HFFc6 (cell line): ENCODE measurements at places on chromosomes 2 and 18.

DNA sequence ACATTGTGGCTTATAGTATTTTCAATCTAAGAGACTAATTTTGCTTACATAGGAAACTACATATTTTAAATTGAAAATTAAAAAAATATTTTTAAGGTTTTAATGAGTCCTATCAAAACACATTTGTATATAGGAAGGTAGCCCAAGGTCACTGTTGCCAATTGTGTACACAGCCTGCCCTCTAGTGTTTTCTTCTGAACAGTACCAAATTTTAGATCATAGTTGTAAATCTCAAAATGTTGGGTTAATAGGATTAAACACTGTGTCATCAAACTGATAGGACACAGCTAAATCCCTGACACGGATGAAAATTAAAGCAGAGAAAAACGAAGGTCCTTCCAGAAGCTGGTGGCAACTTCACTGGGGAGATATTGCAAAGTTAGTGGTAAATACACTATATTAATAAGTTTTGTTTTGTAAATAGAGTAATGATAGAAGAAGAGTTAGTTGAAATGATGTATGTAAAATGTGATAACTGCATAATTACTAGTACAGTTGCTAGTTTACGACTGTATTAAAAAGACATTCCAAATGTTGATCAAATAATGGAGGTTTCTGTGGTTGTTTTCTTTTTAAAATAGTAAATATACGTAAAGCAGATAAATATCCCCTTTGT is 19.7 kb downstream of the CLUL1 start:
- DNase-seq = peak; percentile 30

DNA sequence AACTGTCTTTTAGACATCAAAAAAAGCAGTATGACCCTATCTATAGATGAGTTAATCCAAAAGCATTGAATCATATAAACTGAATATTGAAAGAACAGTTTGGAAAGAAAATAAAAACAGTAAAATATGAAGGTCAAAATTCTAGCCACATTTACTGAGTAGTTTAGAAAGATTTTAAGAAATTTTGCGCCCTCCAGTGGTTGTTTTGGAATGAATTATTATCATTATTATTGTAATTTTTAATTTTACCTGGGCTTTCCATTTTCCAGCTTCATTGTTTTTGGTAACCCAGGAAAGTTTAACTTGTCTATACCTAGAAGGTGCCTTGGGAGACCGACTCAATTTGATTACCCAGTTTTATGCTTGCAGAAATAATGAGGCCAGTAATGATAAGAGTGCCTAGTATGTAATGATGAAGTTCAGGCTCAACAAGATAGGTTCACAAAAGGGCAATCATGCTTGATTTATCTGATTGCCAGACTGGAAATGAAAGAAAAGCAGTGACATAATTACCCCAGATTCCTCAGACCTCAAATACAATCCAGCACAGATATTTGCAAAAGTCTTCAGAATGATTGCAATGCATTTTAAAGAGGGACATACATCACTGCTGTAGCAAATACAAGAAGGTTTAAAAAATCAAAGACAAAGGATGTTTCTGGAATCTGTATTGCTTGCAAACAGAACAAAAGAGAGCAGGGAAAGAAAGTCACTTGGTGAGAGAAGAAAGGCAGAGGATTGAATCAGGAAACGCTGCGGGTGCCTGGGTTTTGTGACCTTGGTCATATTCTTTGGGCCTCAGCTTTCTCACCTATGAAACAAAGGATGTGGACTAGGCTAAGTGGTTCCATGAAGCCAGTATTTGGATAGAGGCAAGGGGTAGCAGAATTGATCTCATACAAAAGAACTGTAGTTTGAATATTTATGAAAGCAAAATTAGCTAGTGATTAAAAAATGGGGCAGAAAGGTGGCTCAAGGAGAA is 153.8 kb downstream of the MAP2 start:
- peak; percentile 13 for DNase-seq

DNA sequence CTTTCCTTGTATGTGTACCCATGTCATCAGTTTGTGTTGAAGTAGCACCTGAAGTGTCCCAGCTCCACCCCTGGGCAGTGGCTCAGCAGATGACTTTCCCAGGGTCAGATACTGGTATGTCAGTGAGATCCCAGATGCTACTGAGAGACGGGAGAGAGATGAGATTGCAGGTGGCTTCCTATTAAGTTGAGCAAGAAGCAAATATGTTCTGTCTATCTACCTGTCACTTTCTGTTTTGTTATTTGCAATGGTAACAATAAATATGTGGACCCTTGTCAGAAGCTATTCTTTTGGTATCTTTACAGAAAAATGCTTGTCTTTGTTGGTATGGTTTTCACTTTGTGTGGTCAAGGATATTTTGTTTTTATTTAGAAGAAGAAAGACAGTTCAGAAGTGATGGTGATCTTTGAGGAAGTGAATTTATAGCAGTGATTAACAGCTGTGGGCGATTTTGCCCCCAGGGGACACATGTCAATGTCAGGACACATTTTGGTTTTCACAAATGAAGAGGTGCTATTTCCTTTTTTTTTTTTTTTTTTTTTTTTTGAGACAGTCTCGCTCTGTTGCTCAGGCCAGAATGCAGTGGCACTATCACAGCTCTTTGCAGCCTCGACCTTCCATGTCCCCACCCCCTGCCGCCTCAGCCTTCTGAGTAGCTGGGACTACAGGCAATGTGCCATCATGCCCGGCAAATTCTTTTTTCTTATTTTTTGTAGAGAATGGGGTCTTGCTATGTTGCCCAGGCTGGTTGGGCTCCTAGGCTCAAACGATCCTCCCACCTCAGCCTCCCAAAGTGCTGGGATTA is 21.4 kb downstream of the MGAT5 start:
- DNase-seq = no peak

DNA sequence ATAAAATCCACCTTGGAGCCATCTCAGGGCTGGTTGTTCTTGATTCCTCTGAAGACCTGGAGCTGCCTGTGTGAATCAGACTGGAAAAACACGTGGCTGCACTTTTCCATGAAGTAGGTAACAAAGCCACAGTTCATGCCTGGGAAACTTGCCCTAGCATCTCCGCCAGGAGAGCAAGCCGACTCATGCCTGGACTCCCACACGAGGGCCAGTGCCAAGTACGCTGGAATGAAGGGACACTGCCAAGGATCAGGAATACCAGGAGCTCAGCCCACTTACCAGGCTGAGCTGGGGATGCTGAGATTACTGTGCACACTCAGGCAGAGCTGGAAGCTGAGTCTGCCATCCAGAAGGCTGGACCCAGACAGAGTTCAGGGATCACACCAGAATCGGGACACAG is 10.9 kb upstream of the FHL2 start:
- peak; percentile 81 for DNase-seq

DNA sequence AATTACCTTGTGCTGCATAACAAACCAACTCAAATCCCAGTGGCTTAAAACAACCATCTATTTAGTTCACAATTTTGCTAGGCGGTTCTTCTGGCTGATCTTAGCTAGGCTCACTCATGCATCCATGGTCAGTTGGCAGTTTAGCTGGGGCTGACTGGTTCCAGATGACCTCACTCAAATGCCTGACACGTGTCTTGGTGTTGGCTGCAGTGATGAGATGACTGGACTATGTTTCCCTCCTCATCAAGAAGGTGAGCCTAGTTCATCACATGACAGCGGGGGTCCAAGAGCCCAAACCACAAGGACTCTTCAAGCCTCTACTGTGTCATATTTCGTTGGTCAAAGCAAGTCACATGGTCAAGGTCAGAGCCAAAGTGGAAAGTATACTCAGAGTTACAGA is 42.7 kb upstream of the ACTR3 start:
- DNase-seq = no peak

DNA sequence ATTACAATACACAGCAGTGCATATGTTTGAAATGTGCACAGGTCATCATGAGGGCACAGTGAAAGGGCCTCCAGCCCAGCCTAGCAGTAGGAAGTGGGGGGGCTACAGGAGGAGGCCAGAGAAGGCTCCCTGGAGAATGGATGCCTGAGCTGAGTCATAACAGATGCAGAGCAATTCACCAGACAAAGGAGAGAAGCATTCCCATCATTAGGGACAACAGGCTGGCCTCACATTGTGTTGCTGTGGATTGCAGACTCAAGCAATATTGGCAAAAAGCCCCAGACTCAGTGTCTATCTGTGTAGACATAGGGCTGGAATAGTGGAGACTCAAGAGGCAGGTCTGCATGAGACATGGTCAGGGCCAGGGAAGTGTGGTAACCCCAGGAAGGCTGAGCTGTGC is 329.9 kb downstream of the DLGAP1 start:
- DNase-seq = no peak

DNA sequence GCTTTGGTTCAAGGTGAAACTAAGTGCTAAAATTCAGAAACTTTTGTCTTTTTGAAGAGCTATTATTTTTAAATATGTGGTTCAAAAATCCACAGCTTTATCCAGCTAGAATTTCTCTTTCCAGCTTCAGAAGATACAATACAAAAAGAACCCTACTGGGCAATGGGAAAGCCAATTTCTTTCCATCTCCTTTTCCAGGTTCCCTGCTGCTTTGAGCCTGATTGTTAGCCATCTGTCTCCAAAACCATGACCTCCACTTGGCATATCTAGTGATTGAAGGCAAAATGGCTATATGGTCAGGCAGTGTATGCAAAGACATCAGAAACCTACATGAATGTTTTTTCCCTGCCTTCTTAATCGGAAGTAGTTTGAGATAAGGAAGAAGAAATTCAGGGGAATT is 134.1 kb downstream of the KCNH7 start:
- no peak for DNase-seq
